Fibroblast of lung (primary cell): ENCODE measurements at places on chromosomes 7 and 10. TPM values are rescaled to one million over a fixed set of nuclear protein-coding genes. Genes with fewer than 3 reads are reported as not detected.

CLCN1 gene
- under 0.01 TPM in 2 replicates for total RNA-seq

CADPS2 gene
- total RNA-seq: 32.2 and 40.8 TPM in 2 replicates

SPAG6 gene
- under 0.01 TPM in 1 of 2 replicates, not detected in the other for total RNA-seq

GLI3 gene
- 6.2 and 6.4 TPM in 2 replicates for total RNA-seq

PON1 gene
- not detected in 2 replicates for total RNA-seq

GRCh38 chr7:22565315-22565811, 65.4 kb upstream of the STEAP1B start:
- DNase-seq: peak; percentile 94

DNA sequence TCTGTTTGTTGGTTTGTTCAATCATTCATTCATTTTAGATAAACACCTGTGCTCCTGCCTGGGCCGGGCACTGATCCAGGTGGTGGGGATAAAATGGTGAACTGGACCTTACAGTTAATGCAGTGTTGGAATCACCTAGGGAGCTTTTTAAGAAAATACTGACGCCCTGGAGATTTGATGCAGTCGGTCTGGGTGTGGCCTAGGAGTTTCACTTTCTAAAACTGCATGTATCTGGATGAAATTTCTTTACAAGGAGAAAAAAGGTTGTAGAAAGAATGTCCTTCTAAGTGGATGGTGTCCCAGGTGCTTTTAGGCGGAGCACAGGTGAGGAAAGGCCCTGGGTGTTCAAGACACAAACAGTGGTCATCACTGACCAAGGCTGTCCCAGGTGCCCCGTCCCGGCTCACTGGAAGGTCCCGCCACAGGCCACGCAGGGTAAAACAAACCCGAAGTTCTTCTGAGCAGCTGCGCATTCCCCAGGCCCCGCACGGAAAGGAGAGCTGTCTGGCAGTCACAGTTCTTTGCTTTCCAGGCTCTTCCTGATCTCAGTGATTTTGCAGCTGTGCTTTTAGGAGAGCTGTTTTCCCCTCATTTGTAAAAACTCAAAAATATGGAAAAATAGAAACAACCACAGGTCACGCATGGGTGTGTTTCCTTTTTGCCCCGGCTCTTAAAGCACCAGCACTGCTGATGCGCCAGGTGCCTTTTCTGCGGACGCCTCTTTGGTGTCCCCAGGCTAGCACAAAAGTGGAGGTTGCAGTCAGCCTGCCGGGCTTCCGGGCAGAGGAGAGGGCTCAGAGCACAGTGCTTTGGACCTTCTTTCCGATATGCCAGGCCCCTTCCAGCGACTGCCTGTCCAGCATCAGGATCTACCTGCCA, 161.9 kb downstream of the GRK5 start:
- DNase-seq: no peak

DNA sequence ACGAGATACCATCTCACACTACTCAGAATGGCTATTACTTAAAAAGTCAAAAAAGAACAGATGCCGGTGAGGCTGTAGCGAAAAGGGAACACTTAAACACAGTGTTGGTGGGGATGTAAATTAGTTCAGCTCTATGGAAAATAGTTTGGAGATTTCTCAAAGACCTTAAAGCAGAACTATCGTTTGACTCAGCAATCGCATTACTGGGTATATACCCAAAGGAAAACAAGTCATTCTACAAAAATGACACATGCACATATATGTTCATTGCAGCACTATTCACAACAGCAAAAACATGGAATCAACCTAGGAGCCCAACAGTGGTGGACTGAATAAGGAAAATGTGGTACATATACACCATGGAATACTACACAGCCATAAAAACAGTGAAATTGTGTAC, 56.9 kb downstream of the SAMD9 start:
- no peak for DNase-seq

- no peak for DNase-seq
These were observed 65.8 kb downstream of the RHOBTB1 start for GRCh38 chr10:60878224-60878623.

GRCh38 chr10:48895803-48896195, 43.8 kb downstream of the LRRC18 start:
- DNase-seq: no peak

GPR15LG gene
- not detected in 2 replicates for total RNA-seq

- DNase-seq: peak; percentile 35
These were observed 285.9 kb upstream of the CSTF2T start for GRCh38 chr10:51985336-51985735.

SSC4D gene
- 0.33 and 0.51 TPM in 2 replicates for total RNA-seq

SPDYE11 gene
- total RNA-seq: not detected in 2 replicates

RBAK gene
- 6.9 TPM in 2 replicates for total RNA-seq

DNA sequence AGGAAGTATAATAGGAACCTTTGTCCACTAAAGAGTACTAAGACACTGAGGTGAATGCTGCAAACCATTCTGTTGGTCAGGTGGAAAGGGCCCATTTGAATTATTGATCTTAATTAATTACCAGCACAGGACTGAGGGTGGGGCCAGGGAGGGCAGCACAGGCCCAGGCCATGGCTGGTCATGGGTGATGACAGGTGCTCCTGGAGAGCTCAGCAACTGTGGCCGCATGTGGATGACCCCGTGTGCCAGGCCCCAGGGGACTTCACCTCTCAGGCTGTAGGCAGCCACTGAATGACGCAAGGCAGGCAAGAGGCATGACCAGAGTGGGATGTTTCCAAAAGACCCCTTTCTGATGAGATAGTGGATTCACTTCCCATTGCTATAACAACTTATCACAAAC, 54.2 kb downstream of the HECW1 start:
- DNase-seq: no peak

- DNase-seq: no peak
These were observed 66.8 kb upstream of the CHST15 start for GRCh38 chr10:124160176-124160575.

CFAP70 gene
- 1.0 and 1.3 TPM in 2 replicates for total RNA-seq

DNA sequence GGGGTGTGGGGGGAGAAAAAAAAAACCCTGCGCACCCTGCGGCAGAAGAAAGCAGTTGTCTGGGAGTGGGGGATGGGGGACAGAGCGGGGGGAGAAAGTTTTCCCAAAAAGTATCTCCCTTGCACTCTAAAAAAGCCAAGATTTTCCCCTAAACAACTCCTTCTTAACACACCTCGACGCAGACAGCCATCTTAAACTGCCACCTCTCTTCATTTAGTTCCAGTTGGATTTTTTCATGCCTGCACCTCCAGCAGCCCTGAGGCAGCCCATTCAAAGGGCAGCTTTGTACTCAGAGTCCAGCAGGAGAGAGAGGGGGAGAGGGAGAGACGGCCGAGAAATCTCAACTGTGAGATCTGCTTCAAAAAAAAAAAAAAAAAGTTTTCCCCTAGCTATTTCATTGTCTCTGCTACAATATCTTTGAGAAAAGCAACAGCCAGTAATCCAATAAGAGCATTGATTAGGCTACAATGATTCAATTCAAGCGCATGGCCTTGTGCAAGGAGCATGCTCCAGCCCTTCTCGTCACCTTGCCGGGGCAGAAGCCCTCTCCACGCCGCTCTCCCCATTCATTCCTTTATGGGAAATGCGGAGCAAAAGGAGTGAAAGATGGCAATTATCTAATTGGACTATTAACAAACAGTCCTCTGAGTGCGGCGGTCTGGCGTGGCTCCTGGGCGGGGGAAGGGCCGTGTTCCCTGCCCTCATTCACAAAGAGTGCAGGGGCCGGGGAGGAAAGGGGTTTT, 939 bp upstream of the VAX1 start:
- no peak for DNase-seq
